RKO (cell line): ENCODE measurements at places on chromosomes 7 and 10.
A peak's percentile ranks its signal among the peaks of the same experiment; 100 is the strongest.

DNA sequence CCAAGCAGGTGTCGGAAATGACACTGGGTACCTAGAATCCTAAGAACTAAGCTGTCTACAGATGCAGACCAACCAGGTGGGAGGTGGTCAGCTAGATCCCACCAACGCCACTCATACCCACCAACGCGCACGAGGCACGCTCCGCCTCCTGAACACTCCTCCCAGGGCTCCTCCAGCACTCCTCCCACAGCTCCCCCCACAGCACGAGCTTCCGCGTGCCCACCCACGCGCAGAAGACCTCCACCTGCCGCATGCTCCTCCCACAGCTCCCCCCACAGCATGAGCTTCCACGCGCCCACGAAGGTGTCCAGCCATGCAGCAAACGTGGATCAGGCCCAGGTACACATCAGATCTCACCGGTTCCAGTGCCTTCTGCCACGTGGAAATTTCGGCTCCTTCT is 196.0 kb downstream of the MAD1L1 start:
- DNase-seq, result no peak

GRCh38 chr10:14299556-14299955 is 31.2 kb downstream of the FRMD4A start:
- no peak for DNase-seq

GRCh38 chr10:111840546-111840945 is 343.0 kb downstream of the GPAM start:
- no peak for DNase-seq

DNA sequence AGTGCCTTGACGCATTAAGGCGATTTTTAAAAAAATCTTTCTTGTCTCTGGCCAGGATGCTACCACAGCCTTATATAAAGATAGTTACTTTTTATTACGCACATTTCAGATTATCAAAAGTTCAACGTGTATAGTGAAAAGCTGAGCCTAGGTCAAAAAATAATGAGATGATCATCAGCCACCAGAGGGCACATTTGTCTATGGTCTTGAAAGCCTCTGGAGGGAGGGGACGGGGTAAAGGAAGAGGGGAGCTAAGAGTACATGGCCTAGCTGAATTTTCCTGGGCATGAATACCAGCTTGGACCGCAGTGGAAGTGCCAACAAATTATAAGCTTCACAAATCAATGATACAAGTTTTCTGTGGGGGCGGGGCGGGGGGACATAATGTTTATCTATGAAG is 285.9 kb upstream of the SMIM30 start:
- DNase-seq, result peak; percentile 39

- DNase-seq, result no peak
Measured at GRCh38 chr7:20661884-20662283, 46.4 kb downstream of the ABCB5 start.

DNA sequence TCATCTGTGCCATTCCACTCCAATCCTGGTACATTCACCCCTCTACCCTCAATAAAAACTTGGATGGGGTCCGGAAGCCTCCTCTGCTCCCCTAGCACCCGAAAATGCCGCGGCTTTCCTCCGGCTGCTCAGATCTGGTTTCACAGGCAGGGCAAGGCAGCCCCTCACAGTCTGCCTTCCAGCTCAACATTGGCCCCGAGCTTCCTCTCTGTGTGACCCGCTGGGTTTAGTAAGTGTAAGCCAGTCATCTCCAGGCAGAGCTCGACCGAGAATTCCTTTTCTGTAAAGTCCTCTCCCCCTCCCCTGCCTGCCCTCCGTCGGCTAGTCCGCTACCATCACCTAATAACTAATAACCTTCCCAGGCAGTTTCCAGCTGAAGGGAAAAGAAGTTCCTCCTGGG is 3.4 kb downstream of the INHBA start:
- DNase-seq, result no peak

DNA sequence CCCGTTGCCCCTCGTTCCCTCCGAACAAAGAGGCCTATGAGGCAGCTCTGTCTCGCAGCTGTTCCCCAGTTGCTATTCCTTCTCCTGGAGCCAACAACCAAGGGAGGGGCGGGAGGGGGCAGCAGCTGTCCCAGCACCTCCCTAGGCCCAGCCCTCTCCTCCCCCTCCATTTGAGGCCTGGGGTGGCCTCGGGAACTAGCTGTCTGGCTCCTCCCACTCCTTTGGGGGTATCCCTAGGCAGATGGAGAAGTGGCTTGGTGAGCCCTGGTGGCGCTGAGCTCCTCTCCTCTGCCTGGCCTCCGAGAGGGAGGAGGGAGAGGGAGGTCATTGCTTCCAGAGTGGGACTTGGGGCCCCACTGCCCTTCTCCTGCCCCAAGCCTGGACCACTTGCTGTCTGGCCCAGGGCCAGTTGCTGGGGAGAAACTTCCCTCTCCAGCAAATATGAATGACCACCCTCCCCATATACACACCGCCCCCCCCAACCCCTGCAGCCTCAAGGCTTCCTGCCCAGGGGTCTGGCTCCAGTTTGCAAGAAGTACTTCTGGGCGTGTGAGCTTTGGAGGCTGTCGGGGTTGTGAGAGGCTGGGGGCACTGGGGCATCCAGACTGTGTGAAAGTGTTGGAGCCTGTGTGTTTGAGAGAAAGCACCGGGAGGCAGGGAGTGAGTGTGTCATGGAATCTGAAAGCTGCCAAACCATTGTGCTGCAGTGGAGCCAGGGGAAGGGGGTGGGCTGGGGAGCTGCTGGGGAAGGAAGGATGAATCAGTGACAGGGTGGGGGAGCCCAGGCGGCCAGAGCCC is 3.1 kb downstream of the FLNC start:
- DNase-seq, result no peak

GRCh38 chr10:30057421-30057841 is 2.0 kb downstream of the JCAD start:
- DNase-seq, result no peak

- peak; percentile 57 for DNase-seq
Measured at GRCh38 chr7:98107313-98107721, 655 bp downstream of the LMTK2 start.

GRCh38 chr10:24468281-24468751 is 255.4 kb downstream of the ARHGAP21 start:
- peak; percentile 27 for DNase-seq

- no peak for DNase-seq
Measured at GRCh38 chr10:103168438-103168837, 24.6 kb downstream of the NT5C2 start.

DNA sequence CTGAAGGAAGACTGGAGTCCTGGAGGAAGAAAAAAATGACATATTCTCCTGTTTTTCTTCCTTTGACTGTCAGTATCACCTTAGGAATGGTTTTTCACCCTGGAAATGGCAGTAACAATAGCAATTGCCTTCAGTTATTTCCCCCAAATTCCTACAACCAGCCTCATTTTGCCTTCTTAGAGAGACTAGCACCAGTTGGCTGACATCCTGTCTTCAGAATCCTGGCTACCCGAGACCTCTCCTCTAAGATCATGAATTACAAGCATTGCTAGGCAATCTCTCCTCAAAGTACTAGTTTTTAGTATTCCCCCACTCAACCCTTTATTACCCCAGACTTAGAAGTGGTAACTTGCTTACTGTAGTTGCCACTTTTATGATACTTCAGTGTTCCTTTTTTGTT is 53.4 kb downstream of the TAS2R16 start:
- no peak for DNase-seq

- peak; percentile 61 for DNase-seq
Measured at GRCh38 chr7:21256310-21256877, 171.5 kb upstream of the SP4 start.

DNA sequence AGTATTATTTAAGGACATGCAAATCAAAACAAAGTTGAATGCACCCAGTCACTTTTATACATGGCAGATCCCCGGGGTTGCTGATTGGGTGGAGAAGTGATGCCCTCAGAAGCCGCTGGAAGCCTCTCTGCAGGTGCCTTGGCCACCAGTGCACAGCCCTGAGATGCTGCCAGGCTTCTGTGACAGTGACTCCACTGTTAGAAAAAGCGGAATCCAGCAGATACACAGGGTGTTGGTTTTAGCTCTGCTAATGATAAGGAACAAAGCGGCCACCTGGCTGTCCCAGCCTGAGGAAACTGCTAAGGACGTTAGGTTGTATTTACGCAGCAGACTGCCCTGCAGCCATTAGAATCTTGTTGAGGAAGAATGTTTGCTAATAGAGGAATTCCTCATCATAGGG is 47.5 kb downstream of the JAKMIP3 start:
- no peak for DNase-seq

- no peak for DNase-seq
Measured at GRCh38 chr7:132177708-132178401, 398.4 kb downstream of the PLXNA4 start.

DNA sequence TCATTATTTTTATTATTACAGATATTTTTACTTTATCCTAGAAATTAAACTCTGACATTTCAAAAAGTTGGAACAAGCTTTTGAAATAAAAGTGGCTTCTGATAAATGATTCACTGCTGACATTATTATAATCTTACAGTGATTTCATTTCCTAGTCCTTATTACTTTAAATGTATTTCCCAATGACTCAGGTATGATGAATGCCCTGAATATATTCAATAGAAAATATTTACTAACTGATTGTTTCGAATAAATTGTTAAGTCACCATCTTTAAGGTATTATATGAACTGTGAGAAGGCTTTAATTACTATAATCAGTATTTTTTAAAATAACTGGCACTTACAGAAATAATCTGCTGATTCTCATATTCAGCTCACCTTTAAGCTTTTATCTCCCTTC is 21.6 kb downstream of the DKK1 start:
- no peak for DNase-seq

DNA sequence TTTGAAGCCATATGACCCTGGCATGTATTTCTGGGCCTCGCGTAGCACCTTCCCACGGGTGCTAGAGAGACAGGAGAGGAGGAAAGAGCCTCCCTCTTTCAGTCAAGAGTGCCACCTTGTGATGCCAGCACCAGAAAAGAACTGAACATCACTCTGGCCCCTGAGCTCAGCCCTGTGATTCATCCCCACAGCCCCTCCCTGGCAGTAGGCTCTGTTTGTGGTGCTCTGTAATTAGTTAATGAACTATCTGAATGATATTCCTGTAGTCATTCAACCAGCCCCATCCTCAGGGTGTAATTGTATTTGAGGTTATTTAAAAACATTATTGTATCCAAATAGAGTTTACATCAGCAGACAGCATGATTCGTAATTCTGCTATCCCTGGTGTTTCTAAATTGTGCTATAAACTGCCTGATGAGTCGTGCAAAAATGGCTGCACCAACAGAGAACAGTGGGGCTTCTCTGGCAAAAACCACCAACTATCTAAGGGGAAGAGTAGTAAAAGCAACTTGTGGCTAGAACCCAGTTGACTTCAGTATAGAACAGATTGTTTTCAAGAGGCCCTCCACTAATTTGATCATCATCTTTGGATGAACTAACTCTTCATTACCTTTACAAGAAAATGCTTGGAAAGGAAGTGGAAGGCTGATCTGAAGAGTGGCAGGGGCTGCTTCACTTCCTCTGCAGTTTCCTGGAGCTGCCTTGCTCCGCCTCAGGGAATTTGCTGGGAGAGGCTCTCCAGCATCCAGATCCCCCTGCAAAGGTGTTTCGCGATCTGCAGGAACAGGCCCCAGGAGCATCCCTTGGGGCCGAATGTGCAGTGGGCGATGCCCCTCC is 23.7 kb upstream of the TIAL1 start:
- DNase-seq, result no peak

DNA sequence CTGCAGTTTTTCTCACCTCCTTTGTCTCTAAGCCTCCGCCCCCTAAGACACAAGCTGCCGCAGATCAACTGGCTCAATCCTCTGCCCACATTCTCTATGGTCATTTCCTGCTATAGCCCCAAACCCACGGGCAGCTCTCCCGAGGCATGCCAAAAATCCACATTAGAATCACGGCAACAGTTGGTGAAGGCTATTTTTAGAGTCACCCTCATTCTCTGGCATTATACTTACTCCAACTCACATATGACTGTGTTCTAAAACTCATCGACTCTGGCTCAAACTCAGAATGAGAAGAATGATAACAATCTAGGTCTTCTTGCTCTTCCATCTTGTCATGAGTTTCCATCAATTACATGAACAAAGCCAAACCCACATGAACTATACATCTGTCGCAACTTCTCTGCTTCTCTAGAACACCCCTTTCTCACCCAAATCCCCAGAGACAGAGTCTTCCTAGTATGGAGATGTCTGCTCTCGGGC is 10.9 kb upstream of the KIAA1549 start:
- no peak for DNase-seq

DNA sequence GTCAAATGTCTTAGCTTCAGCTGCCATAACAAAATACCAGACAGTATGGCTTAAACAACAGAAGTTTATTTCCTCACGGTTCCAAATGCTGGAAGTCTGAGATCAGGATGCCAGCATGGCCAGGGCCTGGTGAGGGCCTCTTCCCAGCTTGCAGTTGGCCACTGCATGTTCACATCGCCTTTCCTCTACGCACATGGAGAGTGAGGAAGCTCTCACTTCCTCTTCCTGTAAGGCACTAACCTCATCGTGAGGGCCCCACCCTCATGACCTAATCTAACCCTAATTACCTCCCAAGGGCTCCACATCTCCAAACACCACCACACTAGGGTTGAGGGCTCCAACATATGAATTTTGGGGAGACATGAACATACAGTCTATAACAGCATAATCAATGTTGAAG is 14.4 kb downstream of the ZNF33B start:
- no peak for DNase-seq

DNA sequence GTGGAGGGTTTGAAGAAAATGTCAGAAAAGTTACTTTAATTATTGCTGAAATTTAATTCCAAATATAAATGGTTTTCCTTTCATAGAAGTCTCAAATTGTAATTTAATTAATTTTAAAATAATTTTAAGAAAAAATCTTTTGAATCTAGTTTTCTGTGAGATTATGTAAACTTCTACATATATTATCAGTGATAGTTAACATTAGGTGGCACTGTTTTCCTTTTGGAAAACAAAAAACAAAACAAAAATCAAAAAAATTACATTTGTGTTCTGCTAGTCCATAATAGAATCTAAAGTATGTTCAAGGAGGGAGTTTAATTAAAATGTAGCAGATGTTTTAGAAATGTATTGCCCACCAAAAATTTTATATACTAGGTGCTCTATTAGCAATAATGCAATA is 1456.7 kb downstream of the REEP3 start:
- peak; percentile 2 for DNase-seq

GRCh38 chr7:75892634-75893272 is 13.9 kb downstream of the RHBDD2 start:
- no peak for DNase-seq
